T-helper 2 cell (primary cell): ENCODE measurements at places on chromosomes 3 and 15.

DNA sequence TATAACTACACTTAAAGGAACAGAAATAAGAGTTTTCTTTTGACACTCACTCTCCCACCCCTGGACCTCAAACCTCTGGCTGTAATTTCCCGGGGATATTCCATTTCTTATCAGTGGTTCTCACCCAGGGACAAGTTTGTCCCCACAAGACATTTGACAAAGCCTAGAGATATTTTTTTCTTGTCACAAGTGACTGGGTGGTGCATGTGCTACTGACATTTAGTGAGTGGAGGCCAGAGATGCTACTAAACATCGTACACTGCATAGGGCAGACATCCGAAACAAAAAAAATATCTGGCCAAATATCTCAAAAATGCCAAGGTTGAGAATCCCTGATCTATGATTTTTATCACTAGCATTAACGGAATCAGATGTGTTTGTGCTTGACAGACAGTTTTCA lies 168.0 kb upstream of the FRMD4B start:
- DNase-seq = no peak

DNA sequence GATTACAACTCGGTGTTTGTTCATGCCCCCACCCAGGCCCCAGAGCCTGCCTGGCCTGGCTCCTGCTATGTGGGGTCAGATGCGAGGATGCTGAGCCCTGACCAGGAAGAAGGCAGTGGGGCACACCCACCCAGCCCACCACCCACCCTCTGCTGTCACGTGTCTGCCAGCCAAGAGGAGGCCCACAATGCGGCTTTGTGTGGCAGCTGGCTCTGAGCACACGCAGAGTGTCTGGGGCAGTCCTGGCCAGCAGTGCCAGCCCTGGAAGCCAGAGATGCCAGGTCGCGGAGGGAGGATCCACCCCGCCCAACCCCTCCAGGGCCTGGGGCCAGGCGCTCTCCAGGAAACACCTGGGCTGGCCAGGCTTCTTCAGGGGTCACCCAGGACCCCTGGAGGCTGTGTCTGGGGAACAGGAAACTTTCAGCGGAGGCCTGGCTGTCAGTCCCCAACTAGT lies 26.4 kb upstream of the KLF13 start:
- no peak for DNase-seq

GRCh38 chr3:170651260-170651845 lies 65.5 kb upstream of the SLC7A14 start:
- DNase-seq = no peak

DNA sequence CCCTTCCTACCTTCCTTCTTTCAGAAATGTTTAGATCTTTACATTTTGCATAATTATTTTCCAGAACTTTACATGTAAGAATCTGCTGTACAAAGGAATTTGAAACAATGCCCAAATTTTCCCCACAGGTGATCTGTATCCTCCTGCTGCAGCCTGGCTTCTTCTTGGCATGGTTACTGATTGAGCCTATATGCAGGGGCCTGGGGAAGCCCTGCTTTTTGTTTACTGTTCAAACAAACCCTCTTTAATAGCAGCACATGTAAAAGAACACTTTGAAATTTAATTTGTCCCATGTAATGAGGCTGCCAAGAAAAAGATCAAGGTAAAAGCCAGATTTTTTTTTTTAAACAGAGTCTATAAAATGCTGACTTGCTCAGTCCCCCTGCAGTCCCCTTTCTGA lies 432.2 kb downstream of the TUSC7 start:
- DNase-seq = no peak

- no peak for DNase-seq
These were observed 67.4 kb upstream of the UNC13C start for GRCh38 chr15:53910852-53911251.

- no peak for DNase-seq
These were observed 153.0 kb downstream of the CPNE4 start for GRCh38 chr3:131881777-131882176.
